ENCODE measurements at places on chromosomes 6 and 20. TPM values are rescaled to one million over a fixed set of nuclear protein-coding genes. Genes with fewer than 3 reads are reported as not detected.

DNA sequence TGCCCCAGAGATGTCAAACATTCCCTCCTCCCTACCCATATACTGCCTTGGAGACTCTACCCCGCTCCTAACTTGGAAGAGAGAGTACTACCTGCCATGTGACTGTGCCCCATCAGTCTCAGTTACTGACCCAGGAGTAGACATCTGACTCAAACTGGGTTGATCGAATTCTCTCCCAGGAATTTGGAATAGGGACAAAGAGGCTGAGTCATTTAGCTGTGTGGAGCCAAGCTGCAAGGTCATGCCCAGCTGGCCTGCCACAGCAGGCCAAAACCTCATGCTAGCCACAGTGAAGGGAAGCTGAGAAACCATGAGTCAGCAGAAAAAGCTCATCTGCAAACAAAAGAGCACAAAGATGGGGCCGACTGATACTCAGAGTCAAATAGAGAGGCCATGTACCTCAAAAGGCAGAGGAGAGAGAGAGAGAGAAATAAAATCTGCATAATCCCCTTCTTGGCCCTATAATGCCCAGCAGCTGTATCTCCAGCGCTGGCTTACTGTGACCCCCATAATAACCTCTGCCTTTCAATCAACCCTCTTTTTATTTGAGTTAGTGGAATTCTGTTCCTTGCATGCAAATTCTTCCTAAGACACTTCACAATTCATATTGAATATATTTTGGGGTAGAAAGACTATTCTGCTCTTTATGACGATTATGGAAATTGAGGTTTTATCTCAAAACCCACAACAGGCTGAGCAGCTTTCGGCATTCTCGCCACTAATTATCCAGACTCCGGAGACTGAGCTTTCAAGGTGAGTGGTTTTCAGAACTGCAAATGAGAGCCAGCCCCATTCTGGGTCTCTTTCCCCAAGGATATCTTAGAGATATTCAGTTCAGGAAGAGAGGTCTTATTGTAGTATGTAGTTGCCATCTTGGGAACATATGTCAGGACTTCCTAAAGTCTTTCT, 21.4 kb upstream of the AKIRIN2 start:
- no peak for DNase-seq

DNA sequence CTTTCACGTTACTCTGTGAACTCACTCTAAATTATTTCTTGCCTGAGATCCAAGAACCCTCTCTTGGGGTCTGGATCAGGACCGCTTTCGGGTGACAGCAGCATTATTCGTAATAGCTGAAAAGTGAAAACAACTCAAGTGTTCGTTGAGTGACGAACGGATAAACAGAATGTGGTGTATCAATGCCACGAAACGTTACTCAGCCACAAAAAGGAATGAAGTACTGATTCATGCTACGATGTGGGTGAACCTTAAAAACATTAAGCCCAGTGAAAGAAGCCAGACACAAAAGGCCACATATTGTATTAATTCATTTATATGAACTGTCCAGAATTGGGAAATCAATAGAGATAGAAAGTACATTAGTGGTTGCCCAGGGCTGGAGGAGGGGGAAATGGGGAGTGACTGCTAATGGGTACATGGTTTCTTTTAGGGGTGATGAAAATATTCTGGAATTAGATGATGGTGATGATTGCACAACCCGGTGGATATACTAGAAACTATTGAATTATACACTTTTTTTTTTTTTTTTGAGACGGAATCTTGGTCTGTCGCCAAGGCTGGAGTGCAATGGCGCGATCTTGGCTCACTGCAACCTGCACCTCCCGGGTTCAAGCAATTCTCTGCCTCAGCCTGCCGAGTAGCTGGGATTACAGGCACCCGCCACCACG, 8.4 kb downstream of the PTGIS start:
- DNase-seq, result no peak

- DNase-seq, result no peak
Observed at GRCh38 chr6:1200081-1200408, 111.9 kb upstream of the FOXQ1 start.

PI3 gene
- total RNA-seq, result not detected

VPS16 gene
- total RNA-seq, result 32.3 TPM

- no peak for DNase-seq
Observed at GRCh38 chr20:6381887-6382286, 259.1 kb upstream of the FERMT1 start.

DNA sequence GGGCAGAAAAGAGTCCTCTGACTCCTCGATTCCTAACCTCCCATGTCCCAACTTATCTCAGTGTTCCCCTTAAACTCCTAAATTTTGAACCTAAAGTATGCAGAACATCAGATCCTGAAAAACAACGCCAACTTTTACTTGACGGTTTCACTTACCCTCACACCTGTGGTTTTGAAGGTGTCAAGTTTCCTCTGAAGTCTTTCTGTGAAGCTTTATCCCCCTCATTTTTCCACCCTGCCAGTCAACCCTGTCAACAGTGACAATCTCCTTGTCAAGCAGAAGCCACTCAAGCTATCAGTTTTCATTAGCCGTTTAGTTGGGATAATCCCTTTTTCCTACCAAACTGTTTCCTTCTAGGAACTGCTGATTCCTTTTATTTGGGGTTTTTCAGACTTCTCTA, 245.4 kb upstream of the PREP start:
- no peak for DNase-seq

CD93 gene
- 88.2 TPM for total RNA-seq

GRCh38 chr6:100462706-100463629, 1.8 kb downstream of the SIM1 start:
- DNase-seq, result no peak

DNA sequence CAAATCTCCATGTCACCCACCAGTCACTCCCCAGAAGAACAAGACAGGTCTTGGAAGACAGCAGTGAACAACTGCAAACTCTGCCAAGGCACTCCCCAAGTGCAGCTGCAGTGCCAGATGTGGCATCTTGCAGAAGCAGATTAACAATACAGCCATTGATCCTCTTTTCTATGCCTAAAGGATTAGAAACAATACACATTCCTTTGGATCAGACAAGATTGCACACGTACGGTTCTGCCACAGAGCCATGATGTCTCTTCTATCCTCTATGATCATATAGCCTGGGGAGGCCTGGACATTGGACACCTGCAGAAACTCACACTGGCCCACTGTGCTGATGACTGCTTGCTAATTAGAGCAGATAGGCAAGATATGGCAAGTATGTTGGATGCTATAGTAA, 155.9 kb downstream of the MYLK4 start:
- no peak for DNase-seq

DNA sequence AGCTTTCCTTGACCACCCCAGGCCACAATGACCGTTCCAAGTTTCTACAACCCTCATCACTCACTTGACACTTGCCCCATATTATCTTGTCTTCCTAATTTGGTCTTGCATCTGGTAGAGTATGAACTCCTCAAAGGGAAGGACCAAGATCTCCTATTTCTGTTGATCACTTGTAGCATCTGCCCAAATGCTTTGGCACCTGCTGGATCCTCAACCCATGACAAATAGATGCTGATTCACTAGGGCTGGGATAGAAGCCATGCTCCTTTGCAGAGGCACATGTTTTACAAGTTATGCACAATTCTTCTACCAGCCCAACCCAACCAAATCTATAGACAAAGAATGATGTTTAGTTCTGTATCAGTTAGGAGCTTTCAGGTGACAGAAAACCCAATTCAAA, 110.7 kb downstream of the UNC5CL start:
- no peak for DNase-seq

- DNase-seq, result no peak
Observed at GRCh38 chr6:75393806-75394205, 99.8 kb downstream of the FILIP1 start.

DNA sequence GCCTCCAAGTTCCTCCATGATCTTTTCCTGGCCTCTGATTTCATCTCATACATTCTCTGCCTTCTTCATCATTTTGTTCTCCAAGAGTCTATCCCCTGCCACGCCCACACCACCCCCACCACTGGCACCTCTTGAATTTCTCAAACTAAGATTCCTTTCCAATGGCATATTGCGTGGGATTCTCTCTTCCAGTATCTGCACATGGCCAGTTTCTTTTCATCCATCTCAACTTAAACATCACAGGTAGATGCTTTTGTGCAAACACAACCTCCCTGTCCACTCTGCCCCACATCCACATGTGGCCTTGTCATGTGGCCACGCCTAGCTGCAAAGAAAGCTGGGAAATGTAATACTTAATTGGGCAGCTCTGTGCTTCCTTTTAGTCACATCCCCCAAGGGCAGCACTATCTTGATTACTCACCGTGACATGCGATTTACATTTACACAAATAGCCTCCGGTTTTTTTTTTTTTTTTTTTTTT, 33.4 kb upstream of the ZMYND8 start:
- no peak for DNase-seq

GRCh38 chr20:38065764-38066375, 32.3 kb downstream of the RPRD1B start:
- DNase-seq, result no peak

- DNase-seq, result no peak
Observed at GRCh38 chr20:53643031-53643832, 49.6 kb upstream of the ZNF217 start.

GRCh38 chr6:45743028-45743615, 272.5 kb downstream of the CLIC5 start:
- DNase-seq, result no peak

DNA sequence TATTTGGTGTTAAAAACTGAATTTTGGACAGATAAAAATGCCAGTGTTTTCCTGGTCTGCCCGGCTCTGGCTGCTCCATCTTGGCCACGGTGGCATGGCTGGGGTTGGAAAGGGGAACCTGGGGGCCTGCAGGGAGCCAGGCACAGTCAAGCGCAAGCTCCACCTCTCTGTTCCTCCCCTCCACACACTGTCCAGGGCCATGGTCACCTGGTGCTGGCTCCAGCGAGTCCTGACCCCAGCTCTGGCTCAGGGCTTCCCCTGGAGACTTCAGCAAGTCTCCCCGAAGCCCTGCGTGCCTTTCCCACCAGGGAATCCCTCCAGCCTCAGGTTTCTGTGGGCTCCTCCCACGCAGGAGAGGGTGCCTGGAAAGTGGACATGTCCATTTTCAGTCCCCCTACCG, 298.5 kb downstream of the QKI start:
- no peak for DNase-seq

DNA sequence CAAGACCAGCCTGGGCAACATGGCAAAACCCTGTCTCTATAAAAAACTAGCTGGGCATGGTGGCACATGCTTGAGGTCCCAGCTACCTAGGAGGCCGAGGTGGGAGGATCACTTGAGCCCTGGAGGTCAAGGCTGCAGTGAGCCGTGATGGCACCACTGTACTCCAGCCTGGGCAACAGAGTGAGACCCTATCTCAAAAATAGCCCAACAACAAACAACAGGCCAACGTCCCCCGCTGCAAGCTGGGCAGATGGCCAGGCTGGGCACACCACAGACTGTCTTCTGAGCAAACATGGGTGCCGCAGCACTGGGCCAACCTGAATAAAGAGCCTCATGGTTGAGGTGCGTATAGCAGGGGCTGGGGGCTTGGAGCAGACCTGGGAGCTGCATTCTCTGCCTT, 46.6 kb upstream of the SRF start:
- peak; percentile 77 for DNase-seq

RIPOR3 gene
- total RNA-seq, result 11.2 TPM

GRCh38 chr20:63627751-63628245, 897 bp upstream of the GMEB2 start:
- DNase-seq, result no peak

MCCD1 gene
- not detected for total RNA-seq

SPTLC3 gene
- total RNA-seq, result 2.3 TPM

GRCh38 chr6:140230282-140230681, 855.8 kb upstream of the CITED2 start:
- DNase-seq, result no peak

DNA sequence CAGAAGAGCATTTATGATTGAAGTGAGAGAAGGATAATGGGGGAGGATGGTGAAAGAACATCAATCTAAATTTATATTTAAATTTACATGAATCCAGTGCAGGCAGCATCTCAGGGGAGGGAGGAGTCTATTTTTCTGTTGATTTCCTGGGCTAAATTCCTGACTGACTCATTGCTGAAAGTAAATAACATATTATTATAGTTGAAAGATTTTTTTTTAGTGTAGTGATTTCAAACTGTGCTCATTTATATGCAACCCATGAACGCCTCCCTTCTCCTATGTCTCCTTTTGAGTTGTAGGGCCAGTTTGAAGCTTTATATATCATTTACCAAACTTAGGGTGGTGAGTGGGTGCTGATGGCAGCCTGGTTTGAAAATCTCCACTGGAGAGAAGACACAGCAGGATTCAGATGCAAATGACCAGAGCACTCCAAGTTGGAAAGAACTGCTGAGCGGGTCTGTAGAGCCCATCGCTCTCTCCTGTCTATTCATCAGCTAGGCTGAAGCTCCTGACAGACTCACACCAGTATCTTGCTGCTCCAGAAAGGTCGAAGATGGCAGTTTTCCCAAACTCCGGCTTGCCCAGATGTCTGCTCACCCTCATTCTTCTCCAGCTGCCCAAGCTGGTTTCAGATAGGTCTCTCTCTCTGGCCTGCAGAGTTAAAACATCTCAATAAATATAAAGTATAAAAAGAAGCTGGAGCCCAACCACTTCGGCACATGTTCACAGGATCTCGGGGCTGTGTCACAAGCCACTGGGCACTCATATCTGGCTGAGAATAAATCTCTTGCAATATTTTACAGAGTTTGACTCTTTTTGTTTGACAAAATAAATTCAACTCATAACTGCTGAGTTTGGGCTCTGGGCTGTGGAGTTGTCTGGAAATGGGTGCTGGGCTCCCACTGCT, 18.3 kb downstream of the BTN2A1 start:
- DNase-seq, result no peak

- no peak for DNase-seq
Observed at GRCh38 chr6:113960795-113961194, 10.2 kb downstream of the HDAC2 start.

TFAP2B gene
- not detected for total RNA-seq

- no peak for DNase-seq
Observed at GRCh38 chr20:13340088-13340487, 119.0 kb downstream of the ISM1 start.

GRCh38 chr6:163136681-163137397, 277.7 kb upstream of the QKI start:
- DNase-seq, result no peak

ZSWIM1 gene
- total RNA-seq, result 6.5 TPM

CRISP2 gene
- total RNA-seq, result not detected

GRCh38 chr20:39289316-39289715, 327.2 kb downstream of the DHX35 start:
- no peak for DNase-seq

- DNase-seq, result peak; percentile 91
Observed at GRCh38 chr6:4775494-4776130, 592 bp upstream of the CDYL start.

Measured in posterior vena cava (tissue), 2 donors.